CD4-positive, alpha-beta T cell treated with Interleukin-12 subunit alpha and Interleukin-12 subunit beta, for 1 hour (primary cell): ENCODE measurements at places on chromosomes 16 and 17.

DNA sequence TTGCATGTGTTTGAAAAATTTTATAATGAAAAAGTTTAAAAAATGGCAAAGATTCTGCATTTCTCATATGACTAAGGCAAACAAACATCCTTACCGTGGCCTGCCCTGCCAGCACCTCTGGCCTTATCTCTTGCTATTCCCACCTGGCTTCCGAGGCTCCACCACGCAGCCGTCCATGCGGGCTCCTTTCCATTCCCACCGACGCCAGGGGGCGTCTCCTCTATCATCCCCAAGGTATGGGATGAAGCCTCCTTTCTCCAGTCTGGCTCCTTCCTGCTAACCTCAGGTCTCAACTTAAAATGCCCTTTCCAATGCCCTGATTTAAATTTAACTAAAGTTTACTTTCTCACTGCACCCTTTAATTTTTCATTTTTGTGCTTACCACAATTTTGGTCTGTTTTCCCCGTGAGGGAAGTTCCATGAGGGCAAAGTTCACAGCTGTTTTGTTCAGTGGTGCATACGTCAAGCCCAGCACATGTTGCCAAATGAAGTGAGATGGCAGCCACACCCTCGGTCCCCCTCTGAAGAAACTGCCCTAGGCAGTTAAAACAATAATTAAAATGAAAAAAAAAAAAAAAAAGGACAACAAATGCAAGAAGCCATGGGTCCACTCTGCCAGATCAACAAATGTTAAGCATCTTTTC, 13.3 kb upstream of the SDK2 start:
- DNase-seq = no peak

DNA sequence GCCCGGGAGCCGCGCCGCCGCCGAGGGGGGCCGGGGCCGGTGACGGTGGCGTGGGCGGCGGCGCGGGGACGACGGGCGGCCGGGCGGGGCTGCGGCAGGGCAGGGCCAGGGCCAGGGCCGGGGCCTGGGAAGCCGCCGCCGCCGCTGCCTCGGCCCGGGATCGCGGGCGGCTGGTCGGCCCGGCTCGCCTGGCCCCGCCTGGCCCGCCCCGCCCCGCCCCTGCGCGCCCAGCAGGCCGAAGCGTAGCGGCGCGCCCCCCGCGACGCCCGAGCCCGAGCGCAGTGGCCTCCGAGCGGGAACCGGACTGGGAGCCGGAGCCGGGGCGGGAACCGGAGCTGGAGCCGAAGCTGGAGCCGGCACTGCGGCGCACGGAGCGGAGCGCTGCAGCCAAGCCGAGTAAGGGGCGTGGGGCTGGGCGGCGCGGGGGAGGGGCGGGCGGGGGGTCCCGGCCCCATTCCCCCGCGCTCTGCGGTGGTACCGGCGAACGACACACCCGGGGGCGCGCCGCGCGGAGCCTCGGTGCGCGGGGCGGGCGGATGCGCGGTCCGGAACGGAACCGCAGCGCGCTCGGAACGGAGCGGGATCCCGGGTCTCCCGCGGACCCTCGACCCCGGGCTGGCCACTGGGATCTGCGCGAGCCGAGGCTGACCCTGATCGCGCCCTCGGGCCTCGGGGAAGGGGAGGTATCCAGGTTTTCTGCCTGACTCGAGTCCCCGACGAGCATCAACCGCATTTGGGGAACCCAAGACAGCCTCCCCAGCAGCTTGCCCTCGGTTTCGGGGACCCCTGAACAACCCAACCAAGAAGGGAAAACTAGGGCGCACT, at the start of gene BEAN1:
Gene BEAN1, plus strand, starts transcription at position 260 of the 825 bp plus-strand sequence. CDS start 10,382 bp downstream, outside the sequence.
- DNase-seq = no peak

DNA sequence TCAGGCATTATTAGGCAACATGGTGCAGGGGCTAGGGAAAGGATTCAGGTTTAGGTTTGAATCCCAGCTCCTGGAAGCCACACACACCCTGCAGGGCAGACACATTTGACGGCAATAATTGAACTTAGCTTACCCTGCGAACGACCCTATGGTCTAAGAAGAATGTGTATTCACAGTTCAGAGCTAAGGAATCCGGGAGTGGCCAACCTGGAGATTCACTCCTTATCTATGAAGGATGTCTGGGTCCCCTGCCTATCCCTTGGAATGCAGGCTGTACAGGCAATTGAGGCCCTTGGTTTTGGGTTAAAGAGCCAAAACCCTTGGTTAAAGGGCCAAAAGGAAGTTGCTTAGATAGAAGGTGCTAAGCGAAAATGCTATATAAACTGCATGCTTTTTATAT, 2.9 kb upstream of the SYT17 start:
- no peak for DNase-seq

DNA sequence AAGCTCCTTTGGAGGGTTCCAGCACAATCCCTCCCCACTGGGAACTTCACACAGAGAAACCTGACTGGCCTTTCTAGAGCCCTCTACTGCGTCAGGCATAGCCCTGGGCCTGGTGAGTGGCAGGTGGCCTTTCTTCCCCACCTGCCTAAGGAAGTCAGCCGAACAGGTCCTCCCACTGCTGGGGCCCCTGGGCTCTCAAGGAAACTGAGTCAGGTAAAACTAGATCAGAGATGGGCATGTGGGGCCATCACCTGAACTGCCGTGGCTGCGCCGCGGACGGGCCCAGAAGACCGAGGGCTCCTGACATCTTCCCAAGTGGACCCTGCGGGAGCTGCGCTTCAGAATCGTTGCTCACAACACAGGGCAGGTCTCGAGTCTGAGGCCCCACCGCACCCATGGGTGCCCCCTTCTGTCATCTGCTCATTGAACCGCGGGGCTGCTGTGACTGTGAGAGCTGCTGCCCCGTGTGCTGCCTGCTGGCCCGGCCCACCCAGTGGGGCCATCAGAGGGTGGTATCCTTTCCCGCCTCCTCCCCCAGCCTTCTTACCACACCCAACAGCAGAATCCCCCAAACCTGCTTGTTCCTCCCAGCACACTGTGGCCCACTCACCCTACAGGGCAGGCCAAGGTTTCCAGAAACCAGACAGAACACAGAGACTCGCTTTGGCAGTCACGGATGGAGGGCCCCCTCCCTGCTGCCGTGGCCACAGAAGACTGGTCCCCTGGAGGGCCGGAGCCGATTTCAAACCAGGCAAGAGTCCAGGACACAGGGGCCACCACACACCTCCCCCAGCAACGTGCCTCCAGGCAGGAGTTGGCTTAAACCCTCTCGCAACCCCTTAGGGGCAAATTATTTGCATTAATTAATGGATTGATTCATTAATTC, 81.1 kb downstream of the TBC1D16 start:
- DNase-seq = no peak

DNA sequence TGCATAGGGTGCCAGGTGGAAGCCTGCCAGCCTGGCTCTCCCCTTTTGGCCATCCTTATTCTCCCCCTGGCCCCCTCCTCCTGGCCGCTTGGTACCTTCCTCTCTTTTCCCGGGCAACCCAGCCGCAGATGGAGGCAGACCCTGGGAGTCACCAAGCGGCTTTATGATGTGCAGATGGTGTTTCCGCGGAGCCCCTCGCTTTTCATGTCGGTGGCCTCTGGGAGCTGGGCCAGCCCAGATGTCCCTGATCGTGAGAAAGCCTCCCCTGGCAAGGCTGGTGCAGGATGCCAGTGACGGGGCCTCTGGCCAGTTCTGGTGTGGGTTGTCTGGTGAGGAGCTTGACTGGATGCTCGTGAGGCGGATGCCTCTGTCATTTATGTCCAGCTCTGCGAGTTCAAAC, 18.0 kb upstream of the BRD7 start:
- DNase-seq = no peak

GRCh38 chr16:27526180-27526579, 23.5 kb downstream of the GTF3C1 start:
- DNase-seq = no peak

DNA sequence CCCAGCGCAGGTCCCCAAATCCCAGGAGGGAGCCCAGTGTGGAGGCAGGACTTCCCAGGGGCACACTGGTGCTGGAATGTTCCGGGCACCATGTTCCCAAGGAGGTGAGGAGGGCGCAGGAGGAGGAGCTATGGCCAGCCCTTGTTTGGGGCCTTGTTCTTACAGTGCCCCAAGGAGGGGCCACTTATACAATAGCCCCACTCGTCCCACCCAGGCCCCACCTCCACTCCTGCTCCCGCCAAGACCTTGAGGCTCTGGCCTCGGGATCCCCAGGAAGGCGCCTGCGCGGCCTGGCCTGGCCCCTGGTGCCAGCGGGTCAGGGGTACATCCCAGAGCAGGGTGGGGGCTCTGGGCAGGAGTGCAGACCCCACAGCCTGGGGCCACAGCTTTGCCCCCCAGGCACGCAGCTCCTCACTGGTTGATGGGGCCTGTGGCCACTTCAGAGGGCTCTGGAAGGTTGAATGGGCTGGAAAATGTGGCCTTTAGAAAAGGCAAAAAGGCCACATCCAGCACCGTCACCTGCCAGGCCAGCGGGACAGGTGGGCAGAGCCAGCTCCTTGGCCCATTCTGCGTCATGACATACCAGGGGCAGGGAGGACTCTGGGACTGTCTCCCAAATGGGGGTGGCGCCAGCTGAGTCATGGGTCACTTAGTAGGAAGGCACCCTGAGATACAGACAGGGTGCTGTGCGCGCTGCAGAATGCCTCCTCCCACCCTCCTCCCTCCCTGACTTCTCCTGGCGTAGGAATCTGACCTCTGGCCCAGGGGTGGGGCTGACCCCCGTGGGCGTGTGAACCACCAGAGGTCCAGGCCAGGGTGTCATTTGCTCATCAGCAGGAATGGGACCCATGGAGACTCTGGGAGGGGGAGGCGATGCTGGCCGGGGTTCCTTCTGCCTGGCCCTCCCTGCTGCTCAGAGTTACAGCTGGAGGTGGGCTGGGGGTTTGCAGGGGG, 32.3 kb upstream of the PVALEF start:
- DNase-seq = no peak

DNA sequence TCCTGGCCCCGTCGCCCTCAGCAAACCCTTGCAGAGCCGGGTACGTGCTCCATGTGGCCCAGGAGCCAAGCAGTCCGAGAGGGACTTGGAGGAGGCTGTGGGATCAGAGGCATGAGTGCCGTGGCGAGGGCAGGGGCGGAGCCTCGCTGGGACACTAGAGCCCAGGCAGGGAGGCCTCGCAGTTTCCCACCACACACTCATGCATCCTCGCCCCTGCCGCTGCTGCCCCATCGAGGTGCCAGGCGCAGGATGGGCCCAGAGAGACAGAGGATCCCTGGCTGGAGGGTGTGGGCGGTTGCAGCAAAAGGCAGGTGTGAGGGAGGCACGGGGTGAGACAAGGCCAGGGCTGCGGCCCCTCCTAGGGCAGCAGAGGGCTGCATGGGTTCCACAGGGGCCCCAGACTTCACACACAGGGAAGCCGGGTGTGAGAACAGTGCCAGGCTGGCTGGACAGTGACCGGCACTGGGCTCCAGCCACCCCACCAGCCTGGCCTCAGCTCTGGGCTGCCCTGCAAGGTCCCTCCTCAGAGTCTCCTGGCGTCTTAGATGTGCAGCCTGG, 7.7 kb downstream of the BCAR1 start:
- no peak for DNase-seq

DNA sequence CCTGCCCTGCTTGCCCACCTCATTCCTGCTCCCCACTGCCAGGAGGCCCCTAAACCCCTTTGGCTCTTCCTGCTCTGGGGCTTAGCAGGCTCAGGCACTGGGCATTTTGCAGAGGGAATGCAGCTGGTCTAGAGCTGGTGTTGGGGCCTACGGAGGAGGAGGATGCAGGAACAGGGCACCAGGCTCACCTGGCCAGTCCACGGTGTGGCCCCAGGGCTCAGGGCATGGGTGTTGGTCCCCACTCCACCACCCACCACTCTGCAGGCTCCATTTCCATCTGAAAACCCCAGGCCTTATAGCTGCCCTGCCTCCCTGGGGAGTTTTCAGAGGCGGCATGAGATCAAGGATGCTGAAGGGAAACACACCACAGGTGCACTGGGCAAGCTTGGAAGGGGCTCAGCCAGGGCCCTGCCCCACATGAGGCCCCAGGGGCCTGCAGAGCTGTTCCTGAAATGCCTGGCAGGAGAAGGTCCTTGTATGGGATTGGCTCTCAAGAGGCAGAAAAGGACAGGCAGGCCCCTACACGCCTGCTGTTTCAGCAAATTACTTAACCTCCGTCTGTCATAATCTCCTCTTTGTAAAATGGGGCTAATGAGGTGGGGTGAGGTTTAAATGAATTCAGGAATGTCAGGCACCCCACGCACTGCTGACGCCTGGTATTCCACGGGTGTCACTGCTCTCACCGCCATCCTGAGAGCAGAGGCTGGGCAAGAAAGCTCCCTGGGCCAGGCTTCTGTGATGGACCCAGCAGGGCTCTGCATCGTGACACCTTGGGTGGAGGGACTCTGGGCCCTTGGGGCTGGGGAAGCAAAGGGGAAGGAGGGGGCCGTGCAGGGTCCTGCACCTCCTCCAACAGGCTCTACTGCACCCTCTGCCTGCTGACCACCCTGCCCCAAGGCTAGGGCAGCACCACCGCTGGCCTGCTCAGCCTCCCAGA, 9.3 kb downstream of the SLC47A2 start:
- DNase-seq = no peak

DNA sequence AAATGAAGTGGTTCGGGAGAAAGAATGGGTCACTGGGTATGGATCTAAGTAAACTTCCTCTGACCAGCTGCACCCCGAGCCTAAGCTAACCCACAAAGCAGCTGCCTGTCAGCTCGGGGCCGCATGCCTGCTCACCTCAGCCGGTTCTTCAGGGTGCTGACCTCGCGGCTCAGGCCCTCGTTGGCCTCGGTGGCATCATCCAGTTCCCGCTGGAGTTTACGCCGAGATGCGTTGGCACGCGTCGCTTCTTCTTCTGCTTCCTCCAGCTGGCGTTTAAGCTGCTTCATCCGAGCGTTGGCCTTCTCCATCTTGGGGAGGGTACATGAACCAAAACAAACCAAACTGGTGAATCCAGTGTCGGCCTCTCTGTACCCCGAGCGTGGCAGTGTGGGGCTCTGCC, 41.1 kb downstream of the NDEL1 start:
- no peak for DNase-seq

GRCh38 chr17:82065638-82066303, at the start of gene DUS1L:
TSS of gene DUS1L (minus strand) at chr17:82065804. CDS start at chr17:82065059, 745 bp downstream.
- peak; percentile 80 for DNase-seq

GRCh38 chr17:13096291-13096690, 78.5 kb upstream of the ELAC2 start:
- no peak for DNase-seq

- no peak for DNase-seq
These were observed 85.0 kb downstream of the C17orf58 start for GRCh38 chr17:67911059-67911782.

GRCh38 chr16:50887500-50888298, 145.8 kb downstream of the CYLD start:
- DNase-seq = no peak

DNA sequence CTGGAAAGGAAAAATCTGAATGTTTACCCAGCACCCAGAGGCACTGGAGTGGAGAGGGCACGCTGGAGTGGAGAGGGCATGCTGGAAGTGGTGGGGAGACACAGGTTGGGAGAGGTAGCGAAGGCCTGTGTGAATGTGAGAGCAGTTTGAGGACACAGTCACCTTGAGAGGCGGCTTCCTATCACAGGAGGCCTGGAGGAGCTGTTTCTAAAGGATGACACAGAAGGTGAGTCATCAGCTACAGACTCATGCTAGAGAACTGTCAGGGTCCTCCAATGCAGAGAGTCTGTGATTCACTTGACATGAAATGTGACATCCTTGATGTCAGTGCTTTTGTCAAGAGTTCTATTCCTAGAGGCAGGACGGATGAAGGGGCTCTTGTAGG, 13.8 kb downstream of the CTRL start:
- no peak for DNase-seq

- DNase-seq = peak; percentile 39
These were observed at the start of gene HOXB13 for GRCh38 chr17:48728232-48729231. TSS of gene HOXB13 (minus strand) at chr17:48728750. CDS start at chr17:48728593, 157 bp downstream.

GRCh38 chr17:1110541-1110861, 69.3 kb downstream of the ABR start:
- no peak for DNase-seq

- DNase-seq = peak; percentile 6
These were observed 227.6 kb upstream of the ASIC2 start for GRCh38 chr17:33520426-33521330.
